ENCODE measurements at places on chromosomes 7 and 10.

DNA sequence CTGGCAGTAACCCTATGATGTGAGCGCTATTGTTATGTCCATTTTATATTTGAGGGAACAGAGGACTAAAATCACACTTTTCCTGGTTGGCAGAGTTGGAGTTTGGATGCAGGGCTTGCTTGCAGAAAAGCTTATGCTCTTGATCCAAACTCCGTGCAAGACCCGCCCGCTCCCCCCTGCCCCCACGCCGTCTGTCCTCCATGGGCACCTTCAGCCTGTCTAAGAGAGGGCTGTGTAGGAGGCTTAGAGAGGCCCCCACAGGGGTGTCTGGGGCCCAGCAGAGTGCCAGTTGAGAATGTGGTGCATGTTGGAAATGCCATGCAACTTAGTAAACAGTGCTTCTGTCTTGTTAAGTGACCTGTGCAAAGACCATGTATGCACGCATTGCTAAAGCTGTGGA is 170.5 kb upstream of the NPY start:
- no peak for DNase-seq

DNA sequence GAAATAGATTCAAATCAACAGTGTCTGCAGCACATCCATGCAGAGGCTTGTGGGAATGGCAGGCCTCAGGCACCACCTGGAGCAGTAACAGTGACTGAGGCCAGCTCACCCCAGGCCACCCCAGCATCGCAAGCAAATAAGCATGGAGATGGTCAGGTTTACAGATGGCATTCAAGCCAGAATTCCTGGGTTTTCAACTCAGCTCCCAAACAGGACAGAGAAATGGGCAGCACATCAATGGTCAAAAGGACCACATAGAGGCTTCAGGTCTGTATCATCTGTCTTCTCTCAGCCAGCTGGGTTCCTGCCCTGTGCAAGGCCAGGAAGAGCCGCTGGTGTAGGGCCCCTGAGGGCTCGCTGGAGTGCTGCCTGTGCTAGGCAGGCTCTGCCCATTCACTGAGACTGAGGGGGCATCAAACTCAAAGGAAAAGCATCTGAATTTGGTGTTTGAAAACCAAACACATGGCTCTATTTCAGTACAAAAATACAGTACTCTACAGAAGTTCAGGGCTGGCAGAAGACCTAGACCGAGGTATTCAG is 112.5 kb downstream of the KMT2E start:
- no peak for DNase-seq

DNA sequence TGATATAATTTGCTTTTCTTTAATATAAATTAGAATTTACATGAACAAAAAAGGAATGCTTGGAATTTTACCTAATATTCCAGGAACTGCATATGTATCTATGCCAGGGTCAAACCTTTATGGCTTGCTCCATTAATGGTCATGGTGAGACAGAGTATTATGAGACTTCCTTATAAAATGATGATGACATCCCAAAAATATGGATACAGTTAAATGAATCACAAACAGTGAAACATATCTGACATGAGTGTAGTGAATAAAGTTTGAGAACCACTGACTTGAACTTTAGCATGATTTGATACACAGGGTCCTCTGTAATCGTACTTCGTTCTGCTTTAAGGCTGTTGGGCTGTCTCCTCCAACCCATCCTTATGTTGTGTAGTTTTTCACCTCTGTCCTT is 51.8 kb downstream of the MARCHF5 start:
- no peak for DNase-seq

DNA sequence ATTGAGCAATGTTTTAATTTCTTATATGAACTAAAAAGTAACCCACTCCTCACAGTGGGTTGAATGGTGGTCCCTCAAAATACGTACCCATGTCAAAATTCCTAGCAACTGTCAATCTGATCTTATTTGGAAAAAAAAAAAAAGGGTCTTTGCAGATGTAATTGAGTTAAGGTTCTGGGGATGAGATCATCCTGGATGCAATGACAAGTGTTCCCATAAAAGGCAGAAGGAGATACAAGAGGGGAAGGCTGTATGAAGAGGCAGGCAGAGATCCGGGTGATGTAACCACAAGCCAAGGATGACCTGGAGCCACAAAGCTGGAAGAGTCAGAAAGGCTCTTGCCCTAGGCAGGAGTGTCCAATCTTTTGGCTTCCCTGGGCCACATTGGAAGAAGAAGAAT is 516.3 kb upstream of the MKI67 start:
- no peak for DNase-seq
